ENCODE measurements at places on chromosomes 7 and 10. TPM values are rescaled to one million over a fixed set of nuclear protein-coding genes. Genes with fewer than 3 reads are reported as not detected.

GPR37 gene
- 1.3 TPM for total RNA-seq

ADIRF gene
- 14.8 TPM for total RNA-seq

HIP1 gene
- total RNA-seq = 43.3 TPM

HOXA4 gene
- total RNA-seq = 0.39 TPM

ASZ1 gene
- total RNA-seq = not detected

SPACDR gene
- 1.5 TPM for total RNA-seq

NFE2L3 gene
- total RNA-seq = 78.5 TPM

FAM180A gene
- not detected for total RNA-seq

NUTM2A gene
- 0.21 TPM for total RNA-seq

OR2A12 gene
- total RNA-seq = not detected

CUZD1 gene
- 2.9 TPM for total RNA-seq

FOXK1 gene
- total RNA-seq = 72.7 TPM

CNNM1 gene
- 16.6 TPM for total RNA-seq

ANKRD61 gene
- 0.18 TPM for total RNA-seq

BAIAP2L1 gene
- 120 TPM for total RNA-seq

OR6V1 gene
- total RNA-seq = not detected

CDHR1 gene
- total RNA-seq = 0.39 TPM

OR6B1 gene
- not detected for total RNA-seq

NEBL gene
- total RNA-seq = 32.3 TPM

CYP26A1 gene
- total RNA-seq = 1.5 TPM

All from Panc1 (cell line).